Colonic mucosa (tissue), 4 donors: ENCODE measurements at places on chromosomes 3 and 15. TPM values are rescaled to one million over a fixed set of nuclear protein-coding genes. Genes with fewer than 3 reads are reported as not detected.
A peak's percentile ranks its signal among the peaks of the same experiment; 100 is the strongest.

GRCh38 chr15:65981837-65982626 lies 112.7 kb downstream of the RAB11A start:
- no peak overlapping the region for H3K27ac ChIP-seq
- H3K36me3 ChIP-seq, result no peaks in the 10 kb centered on the region

Gene AP3B2
- 0.82 TPM for total RNA-seq

DNA sequence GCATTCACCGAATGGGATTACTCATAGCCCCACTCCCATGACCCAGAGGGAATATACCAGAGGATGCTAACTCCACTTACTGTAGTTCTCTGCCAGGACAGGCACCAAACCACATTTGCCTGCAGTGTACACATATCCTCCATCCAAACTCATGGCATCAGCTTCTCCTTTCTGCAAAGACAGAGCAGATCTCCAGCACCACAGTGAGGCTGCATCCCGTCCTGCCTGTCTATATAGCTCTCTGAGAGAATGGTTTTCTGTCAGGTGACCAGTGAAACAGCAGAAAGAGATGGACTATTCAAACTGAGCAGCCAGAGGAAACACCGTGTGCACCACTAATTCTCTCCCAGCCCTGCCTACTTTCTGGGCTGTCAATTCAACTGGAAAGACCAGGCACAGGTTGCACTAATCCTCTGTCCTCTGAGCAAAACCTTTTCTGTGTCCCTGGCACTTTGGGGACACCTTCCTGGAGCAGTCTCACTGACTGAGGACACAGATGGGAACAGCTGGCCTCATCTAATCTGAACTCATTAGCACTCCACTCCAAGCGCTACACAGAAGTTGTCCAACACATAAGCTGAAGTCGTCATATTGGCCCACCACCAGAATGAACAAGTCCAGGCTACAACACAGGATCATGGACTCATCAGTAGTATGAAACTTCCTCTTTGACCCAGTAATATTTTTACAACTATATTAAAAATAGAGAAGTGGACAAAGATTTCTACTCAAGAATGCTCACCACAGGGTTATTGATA lies 17.3 kb downstream of the LTF start:
- H3K27ac ChIP-seq, result no peak overlapping the region
- no peaks in the 10 kb centered on the region for H3K36me3 ChIP-seq
- DNase-seq, result no peak

GRCh38 chr3:112134335-112135124 lies 1.5 kb upstream of the GCSAM start:
- DNase-seq, result no peak
- no peaks in the 10 kb centered on the region for H3K4me1 ChIP-seq
- H3K4me3 ChIP-seq, result no peak overlapping the region
- H3K27ac ChIP-seq, result no peak overlapping the region
- no peaks in the 10 kb centered on the region for H3K27me3 ChIP-seq

Gene CPNE9
- not detected for total RNA-seq

DNA sequence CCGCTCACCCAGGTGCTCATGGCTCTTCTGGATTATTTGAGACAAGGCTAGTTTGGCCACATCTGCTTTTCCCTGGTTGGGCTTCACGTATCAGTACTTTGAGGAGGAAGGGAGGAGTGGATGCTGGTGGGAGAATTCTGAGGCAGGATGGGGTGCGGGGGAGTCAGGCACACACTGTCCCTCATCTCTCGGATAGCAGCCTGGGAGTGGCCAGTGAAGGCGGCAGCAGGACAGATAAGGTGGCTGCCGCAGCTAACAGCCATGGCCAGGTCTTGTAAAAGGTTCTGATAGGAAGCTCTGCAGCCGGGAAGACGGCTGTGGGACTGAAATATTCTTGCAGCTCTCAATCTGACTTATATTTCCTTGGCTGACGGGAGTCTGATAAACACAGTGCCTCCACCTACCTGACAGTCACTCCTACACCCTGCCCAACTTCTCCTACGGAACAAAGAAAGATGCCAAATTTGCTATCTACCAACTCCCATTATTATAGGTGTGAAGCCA lies 87.3 kb downstream of the MESD start:
- H3K36me3 ChIP-seq, result no peaks in the 10 kb centered on the region
- no peaks in the 10 kb centered on the region for H3K27me3 ChIP-seq
- no peak for DNase-seq
- no peaks in the 10 kb centered on the region for H3K4me1 ChIP-seq

Gene GATA2
- 8.1 TPM for total RNA-seq

Gene EPHB1
- 0.40 TPM for total RNA-seq

GRCh38 chr15:79090487-79091203 lies at the start of gene RASGRF1:
Gene RASGRF1 (minus strand): TSS chr15:79090780. CDS start chr15:79090498, 282 bp downstream.
- H3K27me3 ChIP-seq, result peaks cover 31% of the 10 kb centered on the region
- peak; percentile 16 for DNase-seq
- no peaks in the 10 kb centered on the region for H3K36me3 ChIP-seq
- H3K4me3 ChIP-seq, result no peak within 1 kb of the TSS
- H3K27ac ChIP-seq, result no peak within 1 kb of the TSS

DNA sequence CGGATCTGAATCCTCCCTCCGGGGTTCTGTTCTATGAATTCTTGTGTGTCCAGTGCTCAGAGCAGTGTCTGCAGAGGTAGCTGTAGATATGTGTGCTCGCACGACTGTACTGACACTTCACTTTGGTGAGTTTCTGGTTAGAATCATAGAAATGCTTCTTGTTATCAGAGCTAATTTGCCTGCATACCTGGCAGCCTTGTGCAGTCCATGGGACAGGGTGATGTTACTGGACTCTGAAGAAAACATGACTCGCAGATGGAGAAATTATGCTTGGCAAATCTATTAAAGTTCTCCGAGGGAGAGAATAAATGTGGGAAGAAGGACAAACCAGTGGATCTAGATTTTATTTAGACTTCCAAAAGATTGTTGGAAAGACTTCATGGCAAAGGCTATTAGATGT lies 12.2 kb downstream of the CGNL1 start:
- no peak overlapping the region for H3K4me3 ChIP-seq
- no peaks in the 10 kb centered on the region for H3K36me3 ChIP-seq
- no peaks in the 10 kb centered on the region for H3K4me1 ChIP-seq
- no peak for DNase-seq

- H3K36me3 ChIP-seq, result no peaks in the 10 kb centered on the region
- H3K4me3 ChIP-seq, result no peak overlapping the region
- H3K27me3 ChIP-seq, result no peaks in the 10 kb centered on the region
Observed at GRCh38 chr3:132726341-132726823, 4.2 kb upstream of the NPHP3 start.

Gene AGTR1
- 2.4 TPM for total RNA-seq

Gene ACAP2
- 48.8 TPM for total RNA-seq

GRCh38 chr3:70703305-70704102 lies 391.1 kb upstream of the MDFIC2 start:
- H3K4me1 ChIP-seq, result no peaks in the 10 kb centered on the region
- H3K36me3 ChIP-seq, result no peaks in the 10 kb centered on the region
- H3K4me3 ChIP-seq, result no peak overlapping the region

DNA sequence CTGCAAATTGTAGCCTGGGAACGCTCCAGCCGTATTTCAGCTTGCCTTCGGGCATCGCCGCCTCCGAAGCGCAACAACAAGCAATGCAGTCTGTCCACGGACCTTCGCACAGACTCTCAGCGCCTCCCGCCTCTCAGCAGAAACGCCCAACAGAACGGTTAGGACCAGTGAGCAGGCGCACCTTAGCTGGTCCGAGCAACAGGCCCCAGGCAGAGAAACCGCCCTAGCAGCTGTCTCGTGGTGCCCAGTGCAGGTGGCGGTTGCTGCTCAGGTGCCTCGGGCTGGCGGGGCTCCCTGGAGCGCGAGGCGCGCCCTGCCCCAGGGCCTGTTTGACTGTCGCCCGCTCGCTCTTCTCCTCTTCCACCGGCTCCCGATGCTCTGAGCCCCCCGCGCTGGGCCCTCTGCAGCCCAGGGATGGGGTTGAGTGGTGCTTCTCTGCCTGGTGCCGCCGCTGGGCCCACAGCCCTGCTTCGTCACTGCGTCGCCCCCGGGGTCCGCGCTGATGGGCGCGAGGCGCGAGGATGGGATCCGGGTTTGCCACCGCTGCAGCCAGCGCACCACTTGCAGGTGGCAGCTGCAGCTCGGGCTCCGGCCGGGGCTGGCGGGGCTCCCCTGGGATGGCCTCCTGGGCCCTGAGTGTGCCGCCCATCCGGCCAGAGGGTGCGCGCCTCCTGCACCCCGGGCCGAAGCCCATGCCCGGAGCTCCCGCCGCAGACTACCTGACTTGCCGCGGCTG lies 268.4 kb upstream of the FRG2C start:
- H3K4me3 ChIP-seq, result peak overlapping the region; percentile 17
- H3K4me1 ChIP-seq, result no peaks in the 10 kb centered on the region
- H3K36me3 ChIP-seq, result no peaks in the 10 kb centered on the region
- no peak overlapping the region for H3K27ac ChIP-seq
- no peak for DNase-seq

- H3K27ac ChIP-seq, result no peak overlapping the region
- H3K27me3 ChIP-seq, result no peaks in the 10 kb centered on the region
- H3K4me3 ChIP-seq, result no peak overlapping the region
- H3K36me3 ChIP-seq, result no peaks in the 10 kb centered on the region
- no peak for DNase-seq
Observed at GRCh38 chr3:11430207-11430606, 158.0 kb downstream of the ATG7 start.

DNA sequence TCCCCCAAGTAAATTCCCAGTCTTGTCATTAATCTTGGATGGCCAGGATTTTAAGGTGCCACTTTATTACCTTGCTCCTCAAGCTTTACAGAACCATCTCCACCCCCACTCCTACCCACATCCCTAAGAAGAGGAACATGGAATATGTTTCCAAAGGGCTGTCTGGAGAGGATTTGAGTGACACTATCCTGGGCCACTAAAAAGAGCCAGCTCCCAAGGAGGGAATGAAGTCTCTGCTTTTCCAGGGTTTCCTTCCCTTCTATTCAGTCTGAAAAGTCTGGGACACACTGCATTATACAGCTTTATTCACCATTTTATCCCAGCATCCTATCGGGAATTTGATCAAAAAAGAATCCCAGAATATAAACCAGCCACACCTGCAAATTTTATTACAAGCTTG lies 35.6 kb upstream of the MECOM start:
- H3K4me1 ChIP-seq, result no peaks in the 10 kb centered on the region
- no peak overlapping the region for H3K27ac ChIP-seq
- no peak overlapping the region for H3K4me3 ChIP-seq
- no peak for DNase-seq

Gene MOBP
- 0.72 TPM for total RNA-seq

Gene MYL3
- not detected for total RNA-seq

- no peak overlapping the region for H3K27ac ChIP-seq
- DNase-seq, result no peak
- no peaks in the 10 kb centered on the region for H3K4me1 ChIP-seq
- H3K4me3 ChIP-seq, result no peak overlapping the region
Observed at GRCh38 chr3:188370081-188370830, 216.3 kb downstream of the LPP start.

Gene IMPG2
- 0.08 TPM for total RNA-seq

DNA sequence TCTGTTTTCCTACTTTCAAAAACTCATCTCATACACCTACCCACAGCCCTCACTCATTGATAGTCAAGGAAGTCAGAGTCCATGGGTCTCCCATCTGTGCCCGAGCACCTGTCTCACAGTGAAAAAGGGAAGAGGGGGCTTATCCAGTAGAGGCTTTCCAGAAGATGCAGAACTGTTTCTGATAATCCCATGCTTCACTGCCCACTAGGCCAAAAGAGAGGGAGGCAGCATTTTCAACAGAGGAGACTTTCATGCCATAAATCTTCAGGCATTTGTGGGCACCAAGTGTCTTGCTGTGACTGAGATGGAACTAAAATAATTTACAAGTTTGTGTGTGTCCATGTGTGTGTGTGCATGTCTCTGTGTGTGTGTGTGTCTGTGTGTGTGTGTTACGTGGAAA lies 117.9 kb upstream of the PHLDB2 start:
- H3K36me3 ChIP-seq, result no peaks in the 10 kb centered on the region
- H3K4me3 ChIP-seq, result no peak overlapping the region
- no peak overlapping the region for H3K27ac ChIP-seq
- H3K4me1 ChIP-seq, result no peaks in the 10 kb centered on the region
- no peak for DNase-seq

Gene RARRES1
- 79.5 TPM for total RNA-seq

DNA sequence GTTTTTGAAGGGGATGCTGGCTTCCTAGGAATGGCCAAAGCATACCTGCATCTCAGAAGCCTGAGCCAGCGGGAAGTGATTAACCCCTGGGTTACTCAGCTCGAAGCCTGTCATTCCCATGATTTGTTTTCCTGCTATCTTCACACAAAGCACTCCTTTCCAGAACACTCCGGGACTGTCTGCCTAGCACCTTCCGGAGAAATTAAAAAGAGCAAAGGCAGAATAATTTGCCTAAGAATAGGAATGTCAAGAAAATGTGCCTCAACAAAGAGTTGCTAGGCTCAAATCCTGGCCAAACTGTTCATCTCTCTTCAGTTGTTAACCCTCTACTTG lies 34.1 kb downstream of the TPM1 start:
- no peak overlapping the region for H3K27ac ChIP-seq
- no peak for DNase-seq
- no peak overlapping the region for H3K4me3 ChIP-seq
- no peaks in the 10 kb centered on the region for H3K4me1 ChIP-seq
- no peaks in the 10 kb centered on the region for H3K27me3 ChIP-seq

Gene TRPM1
- not detected for total RNA-seq

- H3K27me3 ChIP-seq, result peaks cover 8% of the 10 kb centered on the region
- no peak overlapping the region for H3K4me3 ChIP-seq
- H3K36me3 ChIP-seq, result no peaks in the 10 kb centered on the region
- H3K4me1 ChIP-seq, result no peaks in the 10 kb centered on the region
Observed at GRCh38 chr3:126397610-126398422, 3.1 kb downstream of the CFAP100 start.

GRCh38 chr15:80418892-80419537 lies 14.8 kb downstream of the ARNT2 start:
- DNase-seq, result no peak
- H3K27me3 ChIP-seq, result no peaks in the 10 kb centered on the region

DNA sequence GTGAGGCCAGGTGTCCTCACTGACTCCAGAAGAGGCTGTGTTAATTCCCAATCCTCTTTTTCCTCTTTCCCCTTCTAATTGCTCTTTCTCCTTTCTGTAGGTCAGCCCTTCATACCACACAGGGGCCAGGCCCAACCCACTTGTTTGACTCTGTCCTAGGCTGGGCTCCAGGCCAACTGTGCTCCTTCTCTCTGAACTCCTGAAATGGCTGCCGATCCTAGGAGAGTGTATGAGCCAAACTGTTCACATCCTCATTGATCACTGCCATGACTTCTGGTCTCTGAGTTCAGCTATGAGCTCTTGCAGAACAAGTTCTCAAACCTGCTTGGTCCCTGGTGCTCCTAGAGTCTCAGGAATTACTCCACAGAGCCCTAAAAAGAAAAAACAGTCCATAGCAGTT lies 145.1 kb downstream of the VGLL4 start:
- H3K4me3 ChIP-seq, result no peak overlapping the region
- H3K27me3 ChIP-seq, result no peaks in the 10 kb centered on the region
- no peaks in the 10 kb centered on the region for H3K36me3 ChIP-seq
- DNase-seq, result peak; percentile 47

Gene GREM1
- 18.9 TPM for total RNA-seq

Gene GP5
- 0.11 TPM for total RNA-seq

- no peak overlapping the region for H3K27ac ChIP-seq
- H3K36me3 ChIP-seq, result no peaks in the 10 kb centered on the region
- no peaks in the 10 kb centered on the region for H3K27me3 ChIP-seq
- H3K4me1 ChIP-seq, result no peaks in the 10 kb centered on the region
Observed at GRCh38 chr3:145035682-145036081, 1064.1 kb downstream of the DIPK2A start.

Gene KCNMB2
- 0.42 TPM for total RNA-seq

GRCh38 chr3:2595486-2595885 lies 496.8 kb downstream of the CNTN4 start:
- H3K4me3 ChIP-seq, result no peak overlapping the region
- no peaks in the 10 kb centered on the region for H3K36me3 ChIP-seq
- H3K4me1 ChIP-seq, result no peaks in the 10 kb centered on the region
- no peaks in the 10 kb centered on the region for H3K27me3 ChIP-seq
- no peak overlapping the region for H3K27ac ChIP-seq

Gene IL17RD
- total RNA-seq, result 2.0 TPM
